ENCODE measurements at places on chromosomes 3 and 15.

- DNase-seq: no peak
Measured at GRCh38 chr3:171453180-171453886, 6.9 kb downstream of the TNIK start.

DNA sequence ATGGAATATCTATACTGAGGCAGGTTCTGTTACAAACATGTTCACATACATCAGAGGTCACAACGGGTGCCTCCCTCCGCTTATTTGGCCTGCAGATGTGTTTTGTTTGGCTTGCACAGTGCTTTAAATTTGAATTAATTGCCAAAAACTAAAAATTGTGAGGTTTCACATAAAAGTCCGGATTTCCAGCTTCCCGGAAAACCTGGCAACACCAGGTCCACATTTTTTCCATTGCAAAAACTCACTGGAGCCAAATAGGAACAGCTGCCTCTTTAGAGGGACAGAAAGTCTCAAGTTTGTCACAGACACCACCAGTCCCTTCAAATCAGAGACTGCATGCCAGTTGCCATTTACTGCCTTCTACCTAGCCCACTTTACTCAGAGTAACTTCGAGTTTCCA lies 205.9 kb upstream of the MDFIC2 start:
- no peak for DNase-seq

- DNase-seq: no peak
Measured at GRCh38 chr15:31897746-31898145, 132.6 kb upstream of the CHRNA7 start.

GRCh38 chr3:43861635-43862034 lies 170.9 kb downstream of the ABHD5 start:
- no peak for DNase-seq

- DNase-seq: no peak
Measured at GRCh38 chr15:56492791-56493555, 28.0 kb upstream of the MNS1 start.

- DNase-seq: no peak
Measured at GRCh38 chr3:101695779-101696372, 9.4 kb upstream of the RPL24 start.

DNA sequence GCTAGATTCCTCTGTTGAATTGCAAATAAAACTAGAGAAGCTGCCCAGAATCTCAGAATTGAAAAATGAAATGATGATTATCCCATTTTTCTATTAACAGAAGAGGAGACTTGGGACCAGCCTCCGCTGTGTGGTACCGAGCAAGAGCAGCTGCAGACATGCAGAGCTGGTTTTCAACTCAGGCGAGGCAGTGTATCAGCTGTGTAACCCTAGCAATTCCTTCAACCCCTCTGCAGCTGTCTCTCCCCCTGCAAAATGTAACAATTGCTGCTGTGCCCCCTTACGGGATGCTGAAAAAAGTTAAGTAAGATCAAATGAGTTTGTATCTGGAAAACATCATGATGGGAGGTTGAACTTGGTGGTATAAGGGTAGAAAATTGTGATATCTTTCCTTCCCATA lies 98.5 kb upstream of the C3orf80 start:
- DNase-seq: no peak

- DNase-seq: no peak
Measured at GRCh38 chr3:99430348-99431134, 207.9 kb upstream of the COL8A1 start.

GRCh38 chr3:101185341-101185740 lies 135.0 kb downstream of the IMPG2 start:
- DNase-seq: no peak

- no peak for DNase-seq
Measured at GRCh38 chr3:12681943-12682390, 18.1 kb upstream of the RAF1 start.

DNA sequence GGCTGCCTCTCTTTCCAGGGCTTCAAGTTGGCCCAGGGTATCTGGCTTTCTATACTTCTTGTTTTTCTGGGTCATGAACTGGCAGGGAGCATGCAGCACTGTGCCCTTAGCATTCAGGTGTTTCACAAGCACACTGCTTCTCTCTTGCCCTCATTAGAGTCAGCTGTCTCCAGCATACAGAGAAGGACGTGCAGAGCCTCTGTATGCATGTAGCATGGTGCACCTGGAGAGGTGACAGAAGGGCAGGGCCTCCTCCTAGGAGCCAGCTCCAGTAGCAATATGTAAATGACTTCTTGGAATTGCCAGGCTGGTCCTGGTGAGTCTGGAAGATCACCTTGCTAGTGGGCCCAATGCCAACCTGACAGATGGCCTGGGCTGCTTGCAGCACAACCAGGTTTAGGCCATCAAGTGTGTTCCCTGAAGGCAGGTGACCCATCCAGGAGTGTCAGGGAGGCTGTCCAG lies 44.8 kb upstream of the ATP2C1 start:
- DNase-seq: no peak

DNA sequence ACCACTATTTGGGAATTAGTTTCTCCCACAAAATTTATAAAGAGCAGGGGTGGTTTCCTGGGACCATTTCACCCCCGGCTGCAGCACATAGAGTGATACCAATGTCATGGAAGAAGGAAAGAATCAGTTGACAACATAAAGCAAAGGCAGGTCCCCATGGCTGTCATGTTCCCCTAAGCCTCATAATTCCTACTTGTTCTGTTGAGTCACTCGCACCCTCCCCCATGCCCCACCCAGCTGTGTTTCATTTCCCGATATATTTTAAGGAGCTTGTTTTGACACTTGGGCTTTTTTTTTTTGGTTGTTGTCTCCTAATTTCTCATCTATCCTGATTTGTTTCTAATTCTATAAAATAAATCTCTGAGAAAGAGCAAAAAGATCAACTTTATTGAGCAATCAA lies 24.9 kb downstream of the ERC2 start:
- DNase-seq: no peak

GRCh38 chr3:35641920-35642527 lies 2.7 kb downstream of the ARPP21 start:
- DNase-seq: no peak

DNA sequence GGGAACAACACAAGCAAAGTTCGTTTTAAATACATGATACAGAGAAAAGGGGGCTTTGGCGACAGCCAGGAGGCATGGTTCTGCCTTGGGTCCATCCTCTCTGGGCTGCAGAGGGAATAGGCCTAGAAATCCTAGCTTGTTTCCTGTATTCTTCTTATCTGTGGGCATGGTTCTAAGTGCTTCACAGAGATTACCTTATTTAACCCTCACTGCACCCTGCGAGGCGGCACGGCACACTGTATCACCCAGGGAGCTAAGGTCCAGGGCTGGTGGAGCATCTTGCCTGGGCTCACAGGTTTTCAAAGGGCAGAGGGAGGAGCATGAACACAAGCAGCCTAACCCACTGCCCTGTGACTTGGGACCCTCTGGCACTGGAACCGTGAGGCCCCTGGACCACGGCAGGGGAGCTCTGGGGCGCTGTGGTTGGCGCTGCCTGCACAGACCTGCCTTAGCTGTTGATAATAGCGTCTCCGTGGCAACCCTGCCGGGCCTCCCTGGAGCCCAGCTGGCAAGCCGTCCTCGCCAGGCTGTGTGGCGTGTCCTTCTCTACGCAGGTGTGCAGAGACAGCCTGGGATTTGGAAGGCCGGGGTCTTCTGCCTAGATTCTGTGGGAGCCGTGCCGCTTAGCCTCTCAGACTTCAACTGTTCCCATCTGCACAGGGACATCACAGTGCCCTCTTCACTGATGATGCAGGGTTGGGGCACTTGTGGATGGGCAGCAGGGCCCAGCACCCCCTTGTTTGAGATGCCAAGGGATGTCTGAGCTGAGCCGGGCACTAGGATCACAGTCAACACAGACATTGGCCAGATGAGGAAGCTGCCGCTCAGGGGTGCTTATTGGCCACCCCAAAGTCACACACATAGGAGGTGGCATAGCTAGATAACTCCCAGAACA lies 154.6 kb upstream of the TLE3 start:
- no peak for DNase-seq

DNA sequence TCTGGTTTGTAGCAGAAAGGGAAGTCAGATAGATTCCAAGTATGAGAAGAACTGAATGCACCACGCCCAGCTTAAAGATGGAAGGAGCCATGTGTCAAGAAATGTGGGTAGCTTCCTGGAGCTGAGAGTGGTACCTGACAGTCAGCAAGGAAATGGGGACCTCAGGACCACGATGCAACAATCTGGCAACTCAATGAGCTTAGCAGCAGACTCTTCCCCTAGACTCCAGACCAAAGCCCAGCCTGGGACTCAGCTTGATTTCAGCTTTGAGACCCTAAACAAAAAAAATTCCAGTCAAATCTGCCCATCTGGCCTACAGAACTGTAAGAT lies 24.4 kb downstream of the MIX23 start:
- DNase-seq: no peak

DNA sequence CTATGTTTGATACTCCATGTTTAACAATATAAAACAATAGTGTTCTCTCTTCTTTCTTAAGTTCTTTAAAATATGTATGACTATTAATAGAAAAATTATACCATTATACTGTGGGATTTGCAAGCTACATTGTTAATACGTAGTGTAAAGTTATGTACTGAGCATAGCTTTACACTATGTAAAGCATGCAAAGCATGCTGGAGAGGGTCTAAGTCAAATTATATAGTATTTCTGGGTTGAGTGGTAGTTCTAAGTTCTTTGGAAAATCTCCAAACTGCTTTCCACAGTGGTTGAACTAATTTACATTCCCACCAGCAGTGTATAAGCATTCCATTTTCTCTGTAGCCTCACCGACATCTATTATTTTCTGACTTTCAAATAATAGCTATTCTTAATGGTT lies 253.0 kb downstream of the RAP2B start:
- no peak for DNase-seq

GRCh38 chr3:126983276-126983652 lies 349 bp downstream of the PLXNA1 start:
- DNase-seq: no peak

DNA sequence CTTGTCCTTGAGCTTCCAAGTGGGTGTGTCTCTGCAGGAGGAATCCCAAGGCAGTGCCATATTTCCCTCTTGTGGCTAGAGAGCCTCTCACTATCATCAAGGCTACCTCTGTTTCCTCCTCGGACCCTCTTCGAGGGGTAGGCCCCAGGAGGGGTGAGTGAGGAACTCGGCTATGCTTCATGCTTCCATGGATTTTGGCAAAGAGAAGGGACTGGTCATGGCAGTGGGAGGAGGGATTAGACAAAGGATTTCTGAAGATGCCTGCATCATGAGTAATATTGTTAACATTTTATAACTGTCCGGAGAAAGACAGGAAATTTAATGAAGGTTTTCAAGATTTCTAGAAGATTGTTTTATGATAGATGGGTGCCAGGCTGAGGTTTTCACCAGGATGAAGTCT lies 241.5 kb downstream of the CLSTN2 start:
- no peak for DNase-seq

- DNase-seq: no peak
Measured at GRCh38 chr3:196198081-196198675, 13.0 kb downstream of the ZDHHC19 start.

DNA sequence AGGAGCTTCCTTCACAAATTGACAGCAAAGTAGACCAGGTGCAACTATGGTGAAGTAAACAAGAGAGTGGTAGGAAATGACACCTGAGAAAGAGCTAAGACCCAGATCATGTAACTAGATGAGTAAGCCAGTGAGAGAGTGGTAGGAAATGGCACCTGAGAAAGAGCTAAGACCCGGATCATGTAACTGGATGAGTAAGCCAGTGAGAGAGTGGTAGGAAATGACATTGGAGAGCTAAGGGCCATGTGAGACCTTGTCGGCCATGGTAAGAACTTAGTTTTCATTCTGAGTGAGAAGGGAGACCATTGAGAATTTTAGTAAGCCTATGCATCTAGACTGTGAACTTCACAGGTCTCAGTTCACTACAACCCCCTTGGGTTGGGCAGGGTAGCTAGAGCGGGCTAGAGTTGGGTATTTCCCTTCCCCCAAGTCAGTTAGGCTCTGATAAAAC lies 5.4 kb upstream of the SENP7 start:
- no peak for DNase-seq

DNA sequence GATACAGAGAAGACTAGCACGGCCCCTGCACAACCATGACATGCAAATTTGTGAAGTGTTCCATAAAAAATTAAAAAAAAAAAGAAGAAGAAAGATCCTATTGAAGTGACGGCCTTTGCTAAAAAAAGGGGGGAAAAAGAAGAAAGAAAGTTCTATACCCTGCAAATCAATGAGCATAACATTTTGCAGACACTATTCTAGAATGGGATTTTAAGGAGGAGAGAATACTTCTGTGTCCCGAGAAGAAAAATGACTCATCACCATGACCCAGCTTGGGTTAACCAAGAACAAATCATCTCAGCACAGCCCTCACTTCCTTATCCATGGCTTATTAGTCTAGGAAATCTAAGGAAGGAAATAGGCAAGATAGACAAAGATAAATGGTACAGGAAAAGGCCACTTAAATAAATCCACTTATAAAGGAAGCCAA lies 7.4 kb upstream of the SH3BP5 start:
- DNase-seq: no peak

DNA sequence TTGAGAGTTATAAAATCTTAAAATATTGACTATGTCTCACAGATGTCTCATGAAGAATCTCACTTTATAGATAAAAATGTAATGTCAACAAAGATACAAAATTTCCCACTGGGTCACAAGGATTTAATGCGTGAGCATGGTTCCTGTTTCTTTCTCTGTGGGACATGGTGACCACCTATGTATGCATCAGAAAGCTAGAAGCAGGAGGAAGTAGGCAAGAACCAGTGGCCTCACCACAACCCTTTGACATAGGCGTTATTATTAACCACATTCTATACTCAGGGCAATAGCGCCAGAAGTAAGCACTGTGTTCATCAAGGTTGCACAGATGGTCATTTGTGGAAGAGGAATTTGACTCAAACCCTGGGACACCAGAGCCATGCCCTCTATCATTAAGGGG lies 11.7 kb upstream of the ADAMTS17 start:
- DNase-seq: no peak

DNA sequence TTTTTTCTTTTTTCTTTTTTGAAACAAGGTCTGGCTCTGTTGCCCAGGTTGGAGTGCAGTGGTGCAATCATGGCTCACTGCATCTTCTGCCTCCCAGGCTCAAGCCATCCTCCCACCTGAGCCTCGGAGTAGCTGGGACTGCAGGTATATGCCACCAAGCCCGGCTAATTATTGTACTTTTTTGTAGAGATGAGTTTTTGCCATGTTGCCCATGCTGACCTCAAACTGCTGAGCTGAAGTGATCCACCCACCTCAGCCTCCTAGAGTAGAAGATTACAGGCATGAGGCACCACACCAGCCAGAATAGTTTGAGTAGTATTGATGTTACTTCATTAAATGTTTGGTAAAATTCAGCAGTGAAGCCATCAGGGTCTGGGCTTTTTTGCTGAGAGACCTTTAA lies 251.8 kb downstream of the CADM2 start:
- no peak for DNase-seq

DNA sequence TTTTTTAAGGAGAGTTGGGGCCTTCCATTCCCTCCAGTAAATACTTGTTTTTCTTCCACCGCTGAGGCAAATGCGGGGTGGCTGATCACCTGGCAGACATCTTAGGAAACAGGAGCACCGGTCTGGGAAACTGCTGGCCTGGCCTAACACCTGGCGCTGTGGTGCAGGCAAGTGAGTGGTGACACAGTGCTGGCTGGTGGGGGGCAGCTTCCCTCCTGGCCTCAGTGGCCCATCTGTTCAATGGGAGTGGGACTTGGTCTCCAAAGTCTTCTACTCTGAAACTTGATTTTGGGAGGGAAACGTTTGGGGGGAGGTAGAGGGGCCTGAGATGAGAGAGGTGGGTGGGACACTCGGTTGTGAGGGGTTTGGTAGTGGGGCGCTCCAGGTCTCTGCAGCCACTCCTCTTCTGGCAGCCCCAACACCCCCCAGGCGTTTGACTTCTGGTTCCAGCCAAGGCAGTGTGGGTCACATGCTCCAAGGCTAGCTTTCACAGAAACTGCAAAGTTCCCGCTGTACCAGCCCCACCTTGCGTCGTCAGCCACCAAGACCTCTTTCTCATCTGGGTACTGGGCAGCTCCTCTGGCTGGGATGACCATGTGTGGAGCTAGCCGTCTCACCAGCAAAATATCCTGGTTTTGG lies 4.7 kb downstream of the GHRL start:
- DNase-seq: no peak
